ENCODE measurements at places on chromosomes 11 and 22.
A peak's percentile ranks its signal among the peaks of the same experiment; 100 is the strongest.

DNA sequence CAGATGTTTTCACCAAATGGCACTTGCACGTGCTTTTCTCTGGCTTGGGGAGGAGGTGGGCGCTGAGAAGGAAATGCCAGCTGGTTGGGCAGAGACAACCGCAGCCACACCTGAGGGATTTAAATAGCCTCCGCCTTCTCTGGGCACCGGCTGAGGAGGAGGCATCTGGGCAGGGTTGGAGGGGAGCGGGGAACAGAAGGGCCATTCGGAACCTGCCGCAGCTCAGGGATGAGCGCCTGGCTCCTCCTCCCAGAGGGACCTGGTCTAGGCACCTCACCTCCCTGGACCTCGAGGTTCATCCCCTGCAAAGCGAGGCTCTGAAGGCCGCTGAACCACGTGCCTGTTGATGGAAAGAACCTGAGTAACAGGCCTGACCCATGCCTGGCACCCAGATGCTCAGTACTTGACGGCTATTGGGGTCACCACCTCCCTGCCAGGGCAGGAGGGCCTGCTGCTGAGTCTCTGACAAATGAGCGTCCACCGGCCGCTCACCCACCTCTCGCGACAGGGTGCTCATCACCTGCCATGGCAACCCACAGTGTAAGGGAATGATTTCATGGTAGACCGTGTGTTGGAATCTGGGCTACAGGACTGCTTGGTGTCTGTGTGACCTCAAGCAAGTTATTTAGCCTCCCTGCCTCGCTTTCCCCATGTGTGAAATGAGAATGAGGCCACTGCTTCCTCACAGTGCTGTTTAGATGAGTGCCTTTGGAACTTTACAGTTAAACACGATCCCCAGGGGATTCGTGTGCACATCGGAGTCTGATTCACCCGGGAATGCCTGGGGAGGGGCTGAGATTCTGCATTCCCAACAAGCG lies 2.0 kb upstream of the KDELR3 start:
- no peak for DNase-seq

DNA sequence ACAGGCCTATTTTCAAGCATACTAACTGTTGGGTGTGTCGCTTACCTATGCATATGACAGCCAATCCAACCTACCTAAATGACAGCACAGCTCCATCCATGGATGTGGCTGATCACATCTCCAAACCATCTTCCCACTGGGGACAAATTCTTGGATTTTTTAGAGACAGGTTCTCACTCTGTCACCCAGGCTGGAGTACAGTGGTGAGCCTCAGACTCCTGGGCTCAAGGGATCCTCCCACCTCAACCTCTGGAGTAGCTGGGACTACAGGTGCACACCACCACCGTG lies 18.0 kb downstream of the SCARF2 start:
- DNase-seq: no peak

- DNase-seq: no peak
Measured at GRCh38 chr11:33413301-33413700, 156.1 kb downstream of the HIPK3 start.

DNA sequence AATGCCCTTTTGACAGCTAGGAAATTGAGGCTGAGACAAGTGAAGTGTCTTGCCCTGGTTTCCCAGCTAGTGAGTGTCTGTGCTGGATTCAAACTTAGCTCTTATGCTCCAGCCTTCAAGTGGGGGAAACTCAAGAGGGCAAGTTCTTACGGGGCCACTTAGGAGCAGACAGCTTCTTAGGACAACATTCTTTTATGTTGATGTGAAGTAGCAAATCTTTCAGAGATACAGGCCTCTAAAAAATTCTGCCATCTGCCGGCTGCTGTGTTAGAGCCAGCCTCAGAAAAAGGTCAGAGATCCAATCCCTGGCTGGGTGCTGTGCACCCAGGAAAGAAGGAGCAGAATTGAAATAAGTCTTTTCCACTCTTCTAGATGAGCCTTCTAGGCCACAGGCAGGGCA lies 26.6 kb downstream of the TIMP3 start:
- no peak for DNase-seq

DNA sequence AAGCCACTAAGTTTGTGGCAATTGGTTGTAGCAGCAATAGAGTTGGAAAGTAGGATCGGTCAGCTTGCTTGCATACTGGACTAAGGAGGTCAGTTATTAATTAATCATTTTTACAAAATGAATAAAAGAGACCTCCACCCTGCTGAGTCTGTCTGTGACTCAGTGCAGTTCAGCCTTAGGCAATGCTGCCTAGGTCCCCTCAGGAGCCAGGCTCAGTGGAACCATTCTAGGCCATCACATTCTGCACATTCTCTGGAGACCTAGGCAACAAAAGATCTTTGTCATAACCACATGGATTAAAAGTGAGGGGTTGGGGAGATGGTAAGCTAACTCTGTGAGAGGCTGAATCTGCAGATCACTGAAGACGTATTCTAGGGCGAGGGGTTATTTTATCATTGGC lies 178.7 kb upstream of the CADM1 start:
- DNase-seq: no peak

DNA sequence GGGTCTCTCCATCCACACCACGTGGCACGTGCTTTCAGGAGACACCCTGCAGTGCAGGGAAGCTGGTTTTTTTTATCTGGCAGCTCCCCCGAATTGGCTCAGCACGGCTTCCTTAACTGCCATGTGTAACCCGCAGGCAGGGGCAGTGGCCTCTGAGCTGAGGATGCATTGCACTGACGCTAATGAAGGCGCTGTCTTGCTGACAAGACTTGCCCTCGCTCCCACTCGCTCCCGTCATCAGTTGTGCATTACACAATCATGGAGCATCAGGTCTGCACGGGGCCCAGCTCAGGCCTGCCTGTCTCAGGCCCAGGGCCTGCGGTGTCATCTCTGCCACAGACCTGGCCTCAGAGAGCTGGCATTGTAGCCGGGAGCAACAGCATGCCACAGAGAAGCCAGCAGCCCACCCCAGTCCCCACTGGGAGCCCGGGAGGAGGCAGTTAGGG lies 95.9 kb downstream of the ARHGAP8 start:
- DNase-seq: no peak

GRCh38 chr22:42967933-42968332 lies 47.0 kb downstream of the PACSIN2 start:
- no peak for DNase-seq

- DNase-seq: no peak
Measured at GRCh38 chr22:24178021-24178431, 3.3 kb upstream of the SUSD2 start.

DNA sequence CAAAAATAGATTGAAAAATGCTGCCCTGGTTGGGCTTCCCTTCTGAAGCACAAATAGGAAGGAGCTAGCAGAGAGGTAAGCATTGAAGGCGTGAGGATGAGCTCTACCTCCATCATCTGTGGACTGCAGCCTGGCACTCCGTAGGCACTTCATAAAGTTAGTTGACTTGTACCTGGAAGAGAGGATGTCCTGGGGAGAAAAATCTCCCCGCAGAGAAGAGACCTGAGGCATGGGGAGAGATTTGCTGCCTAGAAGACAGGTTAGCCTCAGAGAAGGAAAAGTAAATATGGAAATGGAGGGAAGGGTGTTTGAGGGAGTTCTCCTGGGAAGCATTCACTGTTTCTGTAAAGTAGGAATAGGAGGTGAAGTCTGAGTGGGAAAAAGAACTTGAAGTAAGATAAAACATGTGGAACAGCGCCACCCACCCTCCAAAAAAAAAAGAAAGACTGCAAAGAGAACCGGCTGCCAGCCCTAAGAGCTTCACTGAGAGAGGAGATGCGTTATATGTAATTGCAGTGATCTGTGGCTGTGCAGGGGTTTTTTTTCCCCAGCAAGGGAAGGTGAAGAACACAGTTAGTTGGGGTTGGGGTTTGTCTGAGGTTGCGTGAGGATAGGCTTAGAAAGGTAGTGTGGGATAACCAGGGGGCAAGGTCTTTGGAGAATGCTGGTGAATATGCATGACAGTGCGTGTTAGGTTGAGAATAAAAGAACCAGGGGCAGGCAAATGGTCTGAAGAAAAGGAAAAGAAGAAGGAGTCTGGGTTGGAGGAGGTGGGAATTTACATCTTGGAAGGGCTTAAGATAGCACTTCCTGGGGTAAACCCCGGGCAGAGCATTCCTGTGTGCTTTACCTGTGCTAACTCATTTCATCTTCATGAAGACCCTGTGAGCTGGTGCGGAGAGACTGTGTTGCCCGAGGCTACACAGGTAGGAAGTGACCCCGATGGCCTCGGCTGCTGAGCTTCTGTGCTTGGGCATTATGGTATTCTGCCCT lies 16.0 kb downstream of the TNRC6B start:
- peak; percentile 38 for DNase-seq

GRCh38 chr11:45528435-45528834 lies 137.0 kb downstream of the CHST1 start:
- DNase-seq: no peak

GRCh38 chr22:21568347-21569075 lies 997 bp downstream of the UBE2L3 start:
- DNase-seq: peak; percentile 39

DNA sequence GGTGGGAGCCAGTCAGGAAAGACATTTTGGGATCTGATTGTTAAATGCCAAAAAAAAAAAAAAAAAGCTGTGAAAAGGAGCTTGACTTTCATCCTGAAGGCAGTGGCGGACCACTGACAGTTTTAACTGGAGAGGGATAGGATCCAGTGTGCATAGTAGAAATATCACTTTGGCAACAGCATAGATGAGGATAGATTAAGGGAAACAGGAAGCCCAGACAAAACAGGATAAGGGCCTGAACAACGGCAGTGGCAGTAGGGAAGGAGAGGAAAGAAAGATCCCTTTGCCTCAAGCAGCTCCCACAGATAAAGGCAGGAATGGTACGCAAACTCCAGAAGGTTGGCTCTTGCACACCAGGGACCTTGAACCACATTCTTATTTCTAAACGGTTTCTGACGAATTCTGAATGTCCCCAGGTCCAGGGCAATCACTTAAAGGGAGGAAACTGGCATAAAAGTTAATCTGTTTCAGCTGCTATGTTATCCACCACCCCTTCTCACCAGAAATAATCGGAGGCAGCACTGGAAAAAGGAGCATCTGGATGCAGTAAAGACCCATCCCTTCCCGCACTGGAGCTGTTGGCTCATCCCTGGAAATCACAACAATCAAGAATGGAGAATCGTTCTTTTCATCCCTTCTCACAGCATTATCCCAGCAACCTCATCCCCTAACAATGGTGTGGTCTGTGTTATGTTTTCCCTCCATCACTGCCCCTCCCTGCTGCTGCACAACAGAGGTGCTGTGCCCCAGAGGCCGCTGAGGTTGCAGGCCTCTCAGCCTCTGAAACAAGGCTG lies 99.1 kb downstream of the GAB2 start:
- peak; percentile 32 for DNase-seq

- no peak for DNase-seq
Measured at GRCh38 chr11:124460459-124460858, 15.0 kb upstream of the OR8B8 start.

DNA sequence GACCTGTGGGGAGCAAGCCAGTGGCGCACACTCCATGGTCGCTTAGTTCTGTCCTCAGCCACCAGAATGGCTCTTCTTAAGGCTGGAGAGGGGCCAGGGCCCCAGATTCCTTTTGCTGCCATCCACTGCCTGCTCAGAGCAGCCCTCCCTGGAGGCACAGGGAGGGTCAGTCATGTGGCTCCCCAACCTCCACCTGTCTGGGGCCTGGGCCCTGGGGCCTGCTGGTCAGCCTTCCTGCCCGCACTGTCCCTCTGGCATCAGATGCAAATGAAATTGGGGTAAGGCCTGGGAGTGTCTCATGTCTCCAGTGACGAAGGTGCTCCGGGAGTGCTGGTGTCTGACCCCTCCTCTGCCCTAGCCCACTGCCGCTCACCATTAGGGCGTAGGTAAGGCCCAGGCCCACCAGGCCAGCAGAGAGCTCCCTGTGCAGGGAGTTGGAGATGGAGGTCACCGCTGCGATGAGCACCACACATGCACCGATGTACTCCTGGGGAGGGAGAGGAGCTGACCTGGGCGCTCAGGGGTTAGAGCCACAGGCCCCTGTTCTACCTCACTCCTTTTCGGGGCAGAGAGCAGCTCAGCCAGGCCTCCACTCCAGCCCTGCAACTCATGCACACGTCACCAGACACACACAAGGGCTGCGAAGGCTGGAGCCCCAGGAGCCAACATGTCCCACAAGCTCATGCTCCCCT lies 9.0 kb upstream of the KCNJ11 start:
- DNase-seq: no peak

GRCh38 chr22:19136915-19137314 lies 5.8 kb downstream of the TSSK2 start:
- DNase-seq: no peak
